Activated T-cell treated with anti-CD3 and anti-CD28 coated beads for 48 hours (primary cell): ENCODE measurements at places on chromosomes 5 and 9.

GRCh38 chr5:73673161-73673591, 47.2 kb downstream of the ARHGEF28 start:
- no peak for DNase-seq

GRCh38 chr9:87722393-87723088, 3.4 kb upstream of the CTSL start:
- DNase-seq, result no peak

GRCh38 chr9:82593501-82593900, 469.4 kb downstream of the RASEF start:
- no peak for DNase-seq

- DNase-seq, result no peak
Measured at GRCh38 chr9:88161144-88161543, 22.9 kb upstream of the SPATA31C2 start.

- DNase-seq, result no peak
Measured at GRCh38 chr5:164002628-164003027, 497.2 kb downstream of the MAT2B start.

DNA sequence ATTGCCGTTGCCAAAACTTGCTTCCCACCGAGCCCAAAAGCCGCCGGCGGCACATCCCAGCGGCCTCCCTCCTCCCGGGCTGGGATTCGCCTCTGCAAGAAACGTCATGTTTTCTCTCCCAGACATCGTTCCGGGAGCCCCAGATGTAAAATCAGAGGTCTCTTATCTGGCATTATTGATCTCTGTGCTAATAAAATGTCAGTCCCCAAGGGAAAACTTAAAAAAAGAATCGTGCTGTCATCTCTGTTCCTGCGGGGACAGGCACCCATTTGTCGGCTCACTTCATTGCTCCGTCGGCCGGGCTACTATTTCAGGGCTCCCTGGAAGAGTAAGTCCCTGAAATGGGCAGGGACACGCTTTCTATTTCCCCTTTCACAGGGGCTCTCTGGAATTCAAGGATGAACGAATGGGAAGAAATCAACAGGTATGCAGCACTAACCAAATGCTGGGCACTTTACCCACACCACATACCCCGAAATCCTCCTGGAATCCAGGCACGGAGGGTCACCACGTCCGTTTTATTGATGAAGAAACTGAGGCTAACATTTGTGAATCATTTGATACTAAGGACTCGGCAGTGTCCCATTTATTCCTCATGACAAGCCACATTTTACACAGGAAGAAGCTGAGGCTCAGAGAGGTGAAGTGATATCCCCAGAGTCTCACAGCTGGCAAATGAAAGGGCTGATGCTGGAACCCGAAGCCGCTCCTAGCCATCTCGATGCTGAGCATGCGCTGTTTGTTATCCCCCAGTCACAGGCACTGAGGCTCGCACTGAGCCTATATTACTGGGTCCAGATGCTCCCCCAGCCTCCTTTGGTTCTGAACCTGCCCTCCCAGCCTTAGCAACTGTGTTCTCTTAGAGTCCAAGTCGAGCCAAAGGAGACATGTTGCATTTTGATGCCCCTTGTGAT, 35.7 kb upstream of the MSX2 start:
- DNase-seq, result no peak

GRCh38 chr5:127053049-127053448, 20.3 kb downstream of the C5orf63 start:
- no peak for DNase-seq

DNA sequence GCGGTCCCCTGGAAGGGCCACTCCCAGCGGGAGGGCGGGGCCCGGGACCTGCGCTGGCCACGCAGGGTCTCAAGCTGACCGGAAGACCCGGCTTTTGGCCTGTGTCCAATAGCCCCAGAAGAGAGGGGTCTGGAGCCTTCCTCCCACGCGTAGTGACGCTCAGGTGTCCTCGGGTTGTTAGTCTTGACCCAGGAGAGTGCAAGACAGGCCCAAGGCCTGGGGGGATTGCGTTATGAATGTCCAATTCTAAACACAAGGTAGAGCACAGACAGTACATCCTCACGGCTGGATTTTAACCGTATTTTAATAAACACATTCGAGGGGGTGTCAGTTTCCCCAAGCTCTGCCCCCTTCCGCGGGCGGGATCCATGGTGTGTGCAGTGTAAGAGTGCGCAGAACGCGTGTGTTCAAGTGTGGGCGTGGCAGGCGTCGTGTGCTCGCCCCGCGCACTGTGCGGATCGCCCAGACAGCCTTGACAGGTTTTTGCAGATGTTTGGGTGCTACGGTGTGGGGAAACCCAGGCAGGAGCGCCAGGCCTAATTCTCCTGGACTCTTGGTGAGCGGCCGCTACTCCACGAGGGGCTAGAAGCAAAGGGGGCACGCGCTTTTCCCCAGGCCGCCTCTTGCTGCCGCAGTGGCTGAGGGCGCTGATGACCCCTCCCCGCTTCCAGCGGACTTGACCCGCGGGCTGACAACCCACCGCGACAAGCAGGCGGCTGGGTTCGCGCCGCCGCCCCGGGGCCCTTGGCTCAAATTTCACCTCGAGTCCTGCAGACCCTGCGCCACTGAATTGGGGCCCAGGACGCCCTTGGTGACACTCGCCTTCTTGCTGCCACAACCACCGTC, 6.1 kb upstream of the DMRT3 start:
- DNase-seq, result no peak

DNA sequence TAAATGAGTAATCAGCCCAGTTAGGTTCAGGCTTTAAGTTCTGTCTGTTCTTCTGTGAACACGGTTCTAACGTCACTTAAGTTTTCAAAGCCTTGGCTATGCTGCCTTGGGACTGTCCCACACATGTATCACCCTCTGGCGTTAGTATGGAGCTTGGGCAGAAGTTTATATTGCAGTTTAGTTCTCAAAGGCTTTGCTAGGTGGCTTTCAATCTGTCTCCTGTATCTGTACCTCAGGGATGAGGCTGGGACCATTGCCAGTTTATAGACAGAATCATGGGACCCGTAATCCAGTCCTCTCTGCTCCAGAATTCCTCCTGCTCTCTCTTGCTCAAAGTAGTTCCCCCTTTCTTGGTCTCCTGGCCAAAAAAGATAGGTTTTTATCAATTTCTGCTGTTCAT, 12.1 kb downstream of the C9orf40 start:
- no peak for DNase-seq

DNA sequence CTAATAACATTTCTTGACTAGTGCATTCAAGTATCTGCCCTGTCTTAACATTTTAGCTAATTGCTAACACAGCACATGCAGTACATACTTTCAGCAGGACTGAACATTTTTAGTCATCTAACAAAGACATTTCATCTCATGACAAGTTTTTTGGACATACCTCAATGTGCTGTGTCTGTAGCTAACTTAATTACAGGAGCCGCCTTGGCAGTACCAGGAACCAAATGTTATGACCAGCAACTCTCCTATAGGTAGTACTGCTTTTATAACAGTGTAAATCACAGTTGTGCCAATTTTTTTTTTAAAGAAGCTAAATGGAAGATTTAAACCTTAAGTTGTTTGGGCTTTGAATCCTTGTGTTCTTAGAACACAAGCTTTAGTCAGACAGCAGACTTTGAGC, 99.4 kb upstream of the SAP30L start:
- no peak for DNase-seq
